ENCODE measurements at places on chromosomes 5 and 9.

DNA sequence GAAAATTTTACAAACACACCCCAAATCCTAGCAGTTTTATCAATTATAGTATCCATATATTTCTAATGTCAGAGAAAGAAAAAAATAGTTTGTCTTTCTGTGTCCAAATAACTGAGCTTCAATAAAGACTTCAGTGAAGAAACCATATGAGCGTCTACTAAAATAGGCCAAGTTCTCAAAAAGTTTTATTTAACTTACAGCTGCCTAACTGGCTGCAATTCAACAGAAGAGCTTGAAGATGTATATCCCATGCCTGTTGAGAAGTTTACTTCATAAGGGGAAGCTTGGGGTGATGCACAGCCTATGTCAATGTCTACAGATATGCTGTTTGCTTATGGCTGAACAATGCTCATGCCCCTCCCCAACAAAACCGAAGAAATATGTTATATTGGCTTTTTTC, 43.7 kb upstream of the ELOVL7 start:
- DNase-seq: no peak

DNA sequence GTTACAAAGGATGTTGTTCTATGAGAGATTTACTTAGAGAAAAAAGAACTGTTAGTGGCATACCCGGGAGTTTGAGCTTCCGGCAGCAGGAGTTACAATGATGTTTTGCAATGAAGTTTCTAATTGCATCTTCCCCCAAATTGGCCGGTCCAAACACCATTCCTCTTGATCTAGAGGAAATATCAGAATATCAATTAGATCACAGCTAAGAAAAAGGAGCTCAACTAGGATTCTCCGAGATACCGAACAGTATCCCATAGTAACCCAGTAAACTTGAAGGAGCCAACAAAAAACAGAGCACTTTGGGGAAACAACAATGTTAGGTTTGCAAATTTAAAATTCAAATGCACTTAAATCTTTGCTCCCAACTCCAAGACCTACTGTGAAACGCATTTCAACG, 159.5 kb downstream of the TRPM6 start:
- no peak for DNase-seq

DNA sequence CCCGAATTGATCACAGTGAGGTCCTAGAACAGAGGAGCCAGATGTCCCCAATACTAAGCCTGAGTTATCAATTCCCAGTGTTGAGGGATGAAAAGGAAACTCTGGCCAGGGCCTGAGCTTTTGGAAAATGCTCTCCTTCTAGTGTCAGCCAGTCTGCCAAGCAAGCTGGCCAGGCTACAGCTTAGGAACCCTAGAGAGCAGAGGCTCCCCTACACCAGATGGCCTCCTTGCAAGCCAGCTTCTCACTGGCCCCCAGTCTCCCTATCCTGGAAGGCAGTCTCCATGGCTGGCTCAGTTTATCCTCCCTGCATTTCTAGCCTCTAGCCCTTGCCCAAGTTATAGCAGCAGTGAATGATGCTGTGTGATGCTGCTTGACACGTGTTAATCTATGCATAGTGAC, 204.7 kb upstream of the WWC1 start:
- DNase-seq: no peak

DNA sequence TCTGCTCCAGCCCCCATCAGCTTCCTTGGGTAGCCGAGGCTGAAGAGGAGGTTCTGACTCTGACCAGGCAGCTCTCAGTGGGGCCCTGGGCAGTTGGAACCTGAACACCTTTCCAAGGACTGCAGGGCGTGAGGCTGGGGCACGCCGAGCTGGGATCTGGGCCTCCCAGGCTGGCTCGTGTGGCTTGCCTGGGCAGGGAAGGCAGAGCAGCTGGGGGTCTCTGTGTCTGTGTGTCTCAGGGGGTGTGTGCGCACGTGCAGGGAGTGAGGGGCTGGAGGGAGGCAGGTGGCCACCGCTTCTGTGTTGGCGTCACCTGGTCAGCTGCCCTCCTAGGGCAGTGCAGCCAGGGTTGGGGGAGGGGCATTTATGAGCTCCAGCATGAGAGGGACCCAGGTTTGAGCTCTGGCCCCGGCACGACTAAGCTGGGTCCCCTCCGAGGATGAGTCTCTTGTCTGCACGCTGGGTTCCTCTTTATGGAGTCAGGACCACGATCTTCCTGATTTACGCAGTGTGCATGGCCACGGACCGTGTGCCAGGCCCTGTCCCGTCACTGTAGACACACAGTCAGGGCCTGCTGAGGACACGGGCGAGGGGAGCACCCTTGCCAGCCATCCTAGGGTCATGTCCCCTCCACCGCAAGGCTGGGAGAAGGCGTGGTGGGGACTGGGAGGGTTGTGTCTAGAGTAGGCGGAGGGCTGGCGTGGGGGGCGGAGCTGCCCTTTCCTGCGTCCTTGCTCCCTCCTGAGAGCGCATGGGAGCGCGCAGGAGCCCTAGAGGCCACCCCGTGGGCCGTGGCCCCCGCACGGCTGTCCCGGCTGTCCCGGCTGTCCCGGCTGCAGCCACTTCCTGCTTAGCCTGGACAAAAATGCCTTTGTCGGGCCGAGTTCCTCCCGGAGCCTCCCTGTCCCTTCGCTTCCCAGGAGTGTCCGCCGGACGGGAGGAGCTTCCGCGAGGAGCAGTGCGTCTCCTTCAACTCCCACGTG, 4.6 kb downstream of the ADAMTSL2 start:
- DNase-seq: no peak

DNA sequence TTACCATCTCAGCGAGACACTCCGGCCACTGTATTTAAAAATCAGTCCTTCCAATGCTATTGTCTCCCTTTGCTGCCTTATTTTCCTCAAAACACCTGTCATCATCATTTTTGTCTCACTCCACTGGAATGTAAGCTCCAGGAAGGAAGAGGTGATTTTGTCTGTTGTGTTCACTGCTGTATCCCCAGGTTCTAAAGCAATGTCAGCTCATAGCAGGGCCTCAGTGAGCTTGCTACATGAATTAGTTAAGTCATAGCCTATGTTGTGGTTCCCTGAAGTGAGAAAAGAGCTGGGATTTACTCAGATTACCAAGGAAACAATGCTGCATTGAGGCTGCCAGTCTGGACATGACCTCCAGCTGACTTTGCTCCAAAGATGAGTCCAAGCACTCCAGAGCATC, 137.6 kb upstream of the RASEF start:
- no peak for DNase-seq

- DNase-seq: no peak
Measured at GRCh38 chr5:112933651-112934365, 11.8 kb upstream of the REEP5 start.

DNA sequence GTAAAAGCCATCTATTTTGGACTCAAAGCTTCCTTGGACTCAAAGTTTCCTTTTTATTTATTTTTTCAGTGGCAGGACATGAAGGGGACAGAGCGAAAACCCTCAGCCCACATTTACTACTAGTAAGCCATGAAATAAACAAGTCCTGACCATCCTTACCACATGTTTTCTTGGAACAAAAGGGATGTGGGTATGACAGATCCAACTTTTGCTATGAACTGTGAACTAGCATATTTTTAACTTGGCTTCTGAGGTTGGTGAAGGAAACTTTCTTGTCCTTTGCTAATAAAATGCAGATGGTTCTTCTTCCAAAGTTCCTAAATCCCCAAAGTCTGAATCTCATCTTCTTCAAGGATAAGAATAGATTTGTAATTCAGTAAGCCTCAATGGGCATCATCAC, 122.7 kb upstream of the TNC start:
- DNase-seq: no peak

- DNase-seq: no peak
Measured at GRCh38 chr5:132497488-132497997, 7.0 kb upstream of the IRF1 start.

DNA sequence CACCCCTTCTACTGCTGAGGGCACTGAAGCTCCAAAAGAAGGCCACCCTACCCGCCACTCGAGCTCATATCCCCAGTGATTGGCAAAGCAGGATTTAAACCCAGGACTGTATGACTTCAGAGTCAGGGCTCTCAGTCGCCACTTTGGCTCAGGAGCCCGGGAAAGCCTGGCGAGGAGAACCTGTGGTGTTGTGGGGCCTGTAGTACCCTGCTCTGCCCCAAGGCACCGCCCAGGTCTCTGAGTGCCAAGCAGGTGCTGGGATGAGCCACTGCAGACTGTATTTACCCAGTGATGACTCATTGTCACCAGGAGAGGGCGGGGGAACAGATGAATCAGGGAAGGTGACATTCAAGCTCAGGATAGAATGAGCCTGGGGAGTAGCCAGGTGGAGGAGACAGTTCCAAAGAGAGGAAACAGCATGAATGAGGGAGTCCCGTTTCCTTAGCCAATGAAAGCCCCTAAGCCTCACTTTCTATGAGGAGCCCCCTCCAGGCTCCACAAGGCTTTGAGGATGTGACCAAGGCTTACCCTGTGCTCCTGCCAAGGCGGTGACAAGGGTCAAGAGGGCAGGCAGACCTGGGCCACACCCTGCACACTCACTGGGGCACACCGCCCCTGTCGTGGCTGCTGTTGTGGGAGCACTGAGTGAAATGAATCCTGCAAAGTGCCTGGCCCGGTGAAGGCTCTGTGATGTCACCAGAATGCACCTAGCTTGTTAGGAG, 17.8 kb upstream of the DPM2 start:
- no peak for DNase-seq

DNA sequence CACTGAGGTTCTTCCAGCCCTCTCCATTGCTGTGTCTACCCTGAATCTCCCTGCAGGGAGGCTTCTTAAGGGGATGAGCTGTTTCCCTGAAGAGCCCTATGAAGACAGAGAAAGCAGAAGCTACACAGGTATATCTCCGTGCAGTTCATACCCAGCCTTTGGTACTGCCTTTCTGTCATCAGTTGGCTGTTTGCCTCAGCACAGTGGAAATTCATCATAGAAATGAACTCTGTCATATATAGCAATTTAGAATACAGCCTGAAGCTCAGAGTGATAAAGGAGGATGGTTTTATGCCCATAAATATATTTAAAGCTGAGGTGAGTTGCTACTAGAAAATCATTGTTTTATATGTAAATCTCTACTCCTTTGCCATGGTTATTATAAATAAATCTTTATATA, 42.6 kb upstream of the KCNN2 start:
- no peak for DNase-seq
